ENCODE measurements at places on chromosomes 4 and X.
A peak's percentile ranks its signal among the peaks of the same experiment; 100 is the strongest.

DNA sequence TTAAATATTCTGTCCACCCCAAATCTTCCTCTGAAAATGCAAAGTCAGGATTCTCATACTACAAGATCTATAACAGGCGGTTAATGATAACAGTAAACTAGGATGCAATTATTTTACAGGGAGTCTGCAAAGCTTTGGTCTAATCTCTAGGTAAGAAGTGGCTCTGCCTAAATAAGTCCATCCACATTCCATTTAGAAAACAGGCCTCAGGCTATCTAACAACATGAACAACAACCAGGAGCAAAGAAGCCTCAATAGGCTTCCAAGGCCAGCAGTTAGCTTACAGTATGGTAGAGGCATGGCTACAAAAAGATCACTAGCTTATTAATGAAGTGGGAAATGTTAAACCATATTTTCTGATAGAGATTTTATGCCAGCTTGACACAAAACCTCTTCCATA lies 6.4 kb downstream of the MAB21L2 start:
- no peak for DNase-seq

DNA sequence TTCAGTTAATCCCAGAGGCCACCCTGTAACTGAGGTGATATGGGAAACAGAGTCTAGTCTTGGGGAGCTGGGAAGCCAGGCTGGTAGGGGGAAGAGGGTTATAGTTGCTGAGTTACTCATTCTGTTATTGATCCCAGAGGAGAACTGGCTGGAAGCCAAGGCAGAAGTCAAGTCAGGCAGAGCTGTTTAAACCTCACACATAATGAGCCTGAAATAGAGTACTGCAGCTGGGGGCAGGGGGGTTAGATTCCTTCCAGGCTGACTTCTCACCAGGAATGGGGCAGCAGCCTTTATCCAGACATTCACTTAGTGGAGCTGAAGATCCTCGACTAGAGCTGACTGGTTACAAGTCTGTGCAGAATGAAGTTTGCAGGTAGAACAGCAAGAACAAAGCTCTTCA lies 144.9 kb downstream of the C4orf33 start:
- no peak for DNase-seq

- no peak for DNase-seq
Measured at GRCh38 chrX:130738638-130739195, 164.3 kb downstream of the ENOX2 start.

GRCh38 chr4:7503559-7504249 lies 69.0 kb upstream of the PSAPL1 start:
- no peak for DNase-seq

DNA sequence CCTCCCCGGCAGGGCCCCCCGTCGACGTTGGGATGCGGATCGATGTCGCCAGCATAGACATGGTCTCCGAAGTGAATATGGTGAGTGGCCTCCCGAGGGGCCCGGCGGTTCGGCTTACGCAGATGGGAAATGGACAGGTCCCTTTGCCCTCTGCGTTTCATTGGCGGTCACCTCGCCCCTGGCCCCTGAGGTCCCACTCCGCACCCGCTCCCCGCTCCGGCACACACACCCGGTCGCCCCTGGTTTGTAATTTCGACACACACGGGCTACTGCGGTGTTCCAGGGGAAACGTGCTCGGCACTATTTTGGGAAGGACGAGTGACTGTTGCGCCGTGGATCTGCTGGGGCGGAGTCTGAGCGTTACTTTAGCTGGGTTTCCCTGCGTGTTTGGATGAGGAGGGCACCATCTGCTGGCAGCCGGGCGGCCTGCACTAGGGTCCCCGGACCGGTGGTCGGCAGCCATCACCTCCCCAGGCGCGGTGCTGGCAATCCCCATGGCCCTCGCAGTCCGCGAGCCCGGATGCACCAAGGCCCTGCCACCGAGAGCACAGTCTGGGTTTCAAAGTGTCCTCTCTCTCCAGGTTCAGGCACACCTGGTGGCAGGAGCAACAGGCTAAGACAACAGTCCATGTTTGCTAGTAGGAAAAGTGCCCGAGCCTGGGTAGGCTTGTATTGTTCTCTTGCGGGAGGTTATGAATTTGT lies 1.2 kb downstream of the GABRB1 start:
- peak; percentile 81 for DNase-seq

GRCh38 chr4:15913631-15913970 lies 24.9 kb downstream of the FGFBP1 start:
- no peak for DNase-seq

- no peak for DNase-seq
Measured at GRCh38 chr4:187444061-187444460, 551.5 kb upstream of the ZFP42 start.

- DNase-seq: no peak
Measured at GRCh38 chr4:173934201-173934600, 349.3 kb downstream of the FBXO8 start.

GRCh38 chrX:56800801-56801200 lies 71.8 kb downstream of the NBDY start:
- no peak for DNase-seq

- DNase-seq: no peak
Measured at GRCh38 chrX:131778269-131779218, 234.7 kb downstream of the OR13H1 start.

GRCh38 chrX:68901519-68901918 lies 72.7 kb downstream of the EFNB1 start:
- DNase-seq: no peak

DNA sequence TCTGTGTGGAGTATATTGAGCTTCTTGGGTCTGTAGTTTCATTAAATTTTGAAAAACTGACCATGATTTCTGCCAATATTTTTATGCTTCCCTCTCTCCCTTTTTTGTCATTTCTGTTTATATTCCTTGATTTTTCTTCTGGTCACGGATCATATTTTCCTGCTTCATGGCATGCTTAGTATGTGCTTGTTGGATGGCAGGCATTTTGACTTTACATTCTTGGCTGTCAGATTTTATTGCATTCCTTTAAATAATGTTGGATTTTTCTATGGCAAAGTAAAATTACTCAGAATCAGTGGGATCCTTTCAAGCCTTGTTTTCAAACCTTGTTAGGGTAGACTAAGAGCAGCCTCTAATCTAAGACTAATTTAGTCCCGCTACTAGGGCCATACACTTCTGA lies 531.8 kb downstream of the IL15 start:
- DNase-seq: no peak

DNA sequence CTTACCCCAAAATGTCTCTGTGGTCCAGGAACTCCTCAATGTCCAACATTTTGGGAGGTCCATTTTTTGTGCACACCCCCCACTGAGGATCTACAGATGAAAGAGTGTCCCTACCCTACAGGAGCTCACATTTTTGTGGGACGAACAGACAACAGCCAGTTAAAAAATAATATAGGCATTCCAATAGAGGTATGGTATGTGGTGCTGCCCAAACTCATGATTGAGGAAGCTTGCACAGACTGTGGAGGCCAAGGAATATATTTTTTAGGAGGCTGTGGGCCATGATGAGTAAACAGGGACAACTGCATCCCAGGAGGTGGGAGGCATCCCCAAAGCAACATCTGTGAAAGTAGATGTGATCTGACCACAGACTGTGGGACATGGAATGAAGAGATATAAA lies 181.0 kb upstream of the HCCS start:
- DNase-seq: no peak

- DNase-seq: no peak
Measured at GRCh38 chrX:31036895-31037294, 34.9 kb downstream of the FTHL17 start.

- no peak for DNase-seq
Measured at GRCh38 chrX:111005166-111005565, 90.8 kb upstream of the PAK3 start.

GRCh38 chr4:138599965-138600364 lies 357.8 kb upstream of the SLC7A11 start:
- DNase-seq: no peak

GRCh38 chr4:156193106-156193505 lies 239.4 kb upstream of the CTSO start:
- DNase-seq: no peak
